ENCODE measurements at places on chromosomes 11 and 22. TPM values are rescaled to one million over a fixed set of nuclear protein-coding genes. Genes with fewer than 3 reads are reported as not detected.

GRCh38 chr22:36301851-36302250, 48.9 kb downstream of the APOL1 start:
- no peak for DNase-seq

DNA sequence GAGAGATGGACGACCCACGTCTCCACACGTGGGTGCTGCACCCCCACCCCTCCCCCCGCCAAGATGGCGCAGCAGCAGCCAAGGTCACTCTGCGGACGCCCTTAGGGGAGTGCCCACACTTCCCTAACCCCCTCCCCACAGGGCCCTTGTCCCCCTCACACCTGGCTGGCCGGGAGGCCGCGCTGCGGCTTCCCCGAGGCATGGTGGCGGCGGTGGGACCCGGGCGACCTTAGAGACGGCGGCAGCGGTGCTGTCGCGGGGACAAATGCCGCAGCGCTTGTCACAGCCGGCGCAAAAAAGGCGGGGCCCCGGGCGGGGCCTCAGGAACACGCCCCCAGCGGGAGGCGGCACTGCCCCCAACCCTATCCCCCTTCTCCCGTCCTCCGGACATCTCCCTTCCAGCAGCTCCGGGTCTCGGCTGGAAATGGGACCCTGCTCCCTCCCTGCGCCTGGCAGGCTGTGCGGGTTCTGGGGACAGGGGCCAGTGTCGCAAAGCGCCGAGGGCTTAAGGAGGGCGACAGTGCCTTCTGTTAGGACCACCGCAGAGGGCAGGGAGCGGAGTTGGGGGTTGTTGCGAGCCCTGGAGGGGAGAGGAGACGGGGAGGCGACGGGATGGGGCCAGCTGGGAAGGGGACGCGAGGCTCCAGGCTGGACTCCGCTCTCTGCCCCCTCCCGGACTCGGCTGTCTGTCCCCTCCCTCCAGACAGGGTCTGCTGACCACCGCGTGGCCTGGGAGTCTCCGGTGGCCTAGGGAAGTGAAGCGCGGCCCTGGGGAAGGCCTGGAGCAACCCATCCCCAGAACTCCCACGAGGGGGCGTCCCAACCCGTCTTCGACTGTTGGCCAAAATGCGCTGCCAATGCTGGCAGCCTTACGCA, at the start of gene CHCHD10:
TSS of gene CHCHD10 (minus strand) at position 300 of the 876 bp plus-strand sequence. CDS start at position 202, 98 bp downstream.
- peak; percentile 81 for DNase-seq

DNA sequence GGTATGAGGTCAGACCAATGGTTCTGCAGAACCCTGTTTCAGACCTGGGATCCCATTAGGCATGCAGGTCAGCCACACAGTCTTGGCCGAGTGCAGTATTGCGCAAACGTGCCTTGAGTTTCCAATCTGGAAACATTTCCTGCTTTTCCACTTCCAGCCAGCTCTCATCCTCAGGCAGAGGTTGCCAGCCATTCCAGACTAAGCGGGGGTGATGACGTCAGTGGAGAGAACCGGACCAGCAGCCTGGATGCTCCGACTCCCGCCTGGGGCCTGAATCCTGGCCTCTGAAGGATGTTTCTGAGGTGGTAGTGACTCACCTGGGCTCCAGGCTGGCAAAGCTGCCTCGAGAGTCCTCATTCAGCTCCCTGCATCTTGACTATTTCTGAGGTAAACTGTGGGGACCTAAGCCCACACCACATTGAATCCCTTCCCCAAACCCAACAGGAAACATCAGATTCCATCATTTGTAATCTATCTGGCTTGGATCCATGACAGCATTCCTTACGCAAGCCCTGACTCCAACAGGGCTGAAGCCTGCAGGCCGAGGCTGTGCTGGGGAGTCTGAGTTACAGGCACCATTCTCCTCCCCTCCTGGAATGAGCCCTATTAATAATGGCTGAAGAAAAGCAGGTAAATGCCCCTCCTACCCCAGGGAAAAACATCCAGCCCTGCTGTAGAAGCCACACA, 83.0 kb downstream of the ABTB2 start:
- peak; percentile 82 for DNase-seq

The SCUBE2 gene
- 7.1 TPM for total RNA-seq

DNA sequence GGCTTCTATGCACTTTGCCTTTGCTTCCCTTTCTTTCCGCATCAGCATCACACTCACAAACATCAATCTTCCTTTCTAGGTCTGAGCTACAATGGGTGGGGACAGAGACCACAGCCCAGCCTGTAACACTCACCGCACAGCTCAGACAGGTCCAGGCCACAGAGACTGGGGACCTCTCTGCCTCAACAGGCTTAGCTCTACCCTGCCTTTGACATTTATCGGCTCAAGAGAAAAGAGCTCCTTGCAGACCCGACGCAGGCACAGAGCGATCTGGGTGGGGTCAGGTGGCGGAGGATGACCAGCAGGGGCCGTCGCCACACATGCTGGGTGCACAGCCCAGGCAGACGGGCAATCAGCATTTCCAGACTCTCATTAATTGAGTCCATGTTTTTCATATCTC, 837.3 kb downstream of the TBC1D22A start:
- no peak for DNase-seq
